ENCODE measurements at places on chromosomes 1 and 21.

- peak; percentile 37 for DNase-seq
Observed at GRCh38 chr1:59673573-59674450, 140.9 kb upstream of the HOOK1 start.

DNA sequence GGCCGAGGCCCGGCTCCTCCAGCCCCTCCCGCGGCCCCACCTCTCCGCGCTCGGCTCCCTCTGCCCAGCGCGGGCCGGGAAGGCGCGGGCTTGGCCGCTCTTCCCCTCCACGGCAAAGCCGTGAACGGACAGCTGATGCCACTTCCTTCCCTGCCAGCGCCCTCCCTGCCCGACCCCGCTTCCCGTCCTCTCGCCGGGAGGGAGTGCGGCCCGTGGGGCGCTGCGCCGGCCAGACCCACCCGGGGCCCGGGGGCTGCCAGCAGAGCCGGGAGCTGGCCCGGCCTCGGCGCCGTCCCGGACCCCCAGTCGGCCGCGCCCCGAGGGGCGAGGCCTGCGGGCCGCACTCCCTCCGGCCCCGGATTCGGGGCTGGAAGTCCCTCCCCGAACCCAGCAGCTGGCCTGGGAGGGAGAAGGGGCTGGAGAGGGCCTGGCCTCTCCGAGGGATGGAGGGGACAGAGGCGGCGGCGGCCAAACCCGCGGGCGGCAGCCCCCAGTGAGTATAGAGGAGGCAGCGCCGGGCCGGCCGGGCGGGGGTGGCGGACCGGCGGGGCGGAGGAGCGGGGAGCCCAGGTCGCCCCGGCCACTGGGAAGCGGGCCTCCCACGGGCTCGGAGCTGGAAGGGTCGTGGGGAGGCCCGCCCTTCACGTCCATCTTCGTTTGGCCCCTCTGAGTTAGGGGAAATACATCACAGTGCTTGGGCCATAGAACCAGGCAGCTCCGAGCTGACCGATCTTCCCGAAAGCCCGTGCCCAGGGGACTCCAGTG is at the start of gene KIAA1614:
Gene KIAA1614 (plus strand): TSS at position 97 of the 765 bp plus-strand sequence. CDS start 347 bp downstream, at position 444.
- DNase-seq, result no peak

DNA sequence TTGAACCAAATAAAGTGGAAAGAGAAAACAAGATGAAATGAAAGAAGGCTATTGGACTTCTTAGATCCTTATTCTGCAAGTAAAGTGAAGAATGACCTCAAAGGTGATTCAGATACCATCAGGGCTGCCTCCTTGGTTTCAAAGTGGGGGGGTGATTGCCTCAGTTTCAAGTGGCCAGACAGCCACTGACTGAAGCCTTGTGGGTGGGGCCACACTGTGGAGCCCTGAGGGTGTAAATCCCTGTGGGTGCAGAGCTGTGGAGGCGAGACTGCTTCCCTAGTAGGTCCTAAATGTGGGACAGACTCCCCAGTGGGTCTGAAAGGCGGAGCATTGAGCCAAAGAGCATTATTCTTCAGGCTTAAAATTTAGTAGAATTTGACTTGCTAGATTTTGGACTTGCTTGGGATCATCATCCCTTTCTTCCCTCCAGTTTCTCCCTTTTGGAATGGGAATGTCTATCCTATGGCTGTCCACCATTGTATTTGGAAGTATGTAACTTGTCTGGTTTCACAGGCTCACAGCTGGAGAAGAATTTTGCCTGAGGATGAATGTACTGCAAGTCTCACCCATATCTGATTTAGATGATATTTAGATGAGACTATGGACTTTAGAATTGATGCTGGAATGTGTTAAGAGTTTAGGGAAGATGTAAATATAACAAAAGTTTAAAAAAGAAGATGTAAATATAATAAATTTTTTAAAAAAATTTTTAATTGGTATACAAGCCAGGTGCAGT is 71.6 kb upstream of the SOX13 start:
- DNase-seq, result no peak

DNA sequence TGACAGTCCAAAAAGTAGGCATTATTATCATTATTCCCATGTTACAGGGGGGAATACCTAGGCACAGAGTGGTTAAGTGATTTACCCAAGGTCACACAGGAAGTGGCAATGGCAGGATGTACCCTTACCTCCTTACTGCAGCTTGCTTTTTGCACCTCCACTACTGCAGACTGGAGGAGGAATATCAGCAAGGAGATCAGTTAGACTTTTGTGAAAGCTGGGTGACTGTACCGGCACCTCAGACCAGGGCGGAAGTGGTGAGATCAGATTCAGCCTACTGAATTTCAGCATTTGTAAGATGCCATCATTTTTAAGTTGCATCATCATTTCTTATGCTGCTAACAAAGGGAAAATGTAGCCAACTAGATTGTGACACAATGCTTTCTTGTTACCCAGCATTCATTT is 4.5 kb downstream of the ADARB1 start:
- no peak for DNase-seq

DNA sequence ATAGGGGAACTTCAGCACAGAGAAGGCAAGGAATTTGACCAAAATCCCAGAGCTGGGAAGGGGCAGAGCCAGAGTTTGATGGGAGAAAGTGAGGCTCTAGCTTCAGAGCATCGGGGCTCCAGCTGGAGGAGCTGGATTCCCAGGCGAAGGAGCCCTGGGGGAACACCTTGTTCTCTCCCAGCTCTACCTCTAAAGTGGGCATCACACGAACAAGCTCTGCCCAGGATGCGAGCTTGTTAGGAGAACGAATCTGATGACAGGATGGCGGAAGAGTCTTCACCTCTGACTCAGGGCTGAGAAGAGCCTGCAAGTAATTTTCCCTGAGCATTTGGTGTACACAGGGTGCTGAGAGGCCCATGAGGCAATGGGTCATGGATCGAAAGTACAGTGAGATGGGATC is 22.0 kb downstream of the TNNT2 start:
- no peak for DNase-seq

- DNase-seq, result no peak
Observed at GRCh38 chr1:58925247-58925646, 141.4 kb upstream of the JUN start.

GRCh38 chr1:25549273-25550154 is 6.1 kb downstream of the LDLRAP1 start:
- peak; percentile 89 for DNase-seq

GRCh38 chr1:7942214-7942921 is 1.7 kb upstream of the TNFRSF9 start:
- peak; percentile 79 for DNase-seq

- no peak for DNase-seq
Observed at GRCh38 chr1:28755701-28756100, 19.0 kb downstream of the YTHDF2 start.

DNA sequence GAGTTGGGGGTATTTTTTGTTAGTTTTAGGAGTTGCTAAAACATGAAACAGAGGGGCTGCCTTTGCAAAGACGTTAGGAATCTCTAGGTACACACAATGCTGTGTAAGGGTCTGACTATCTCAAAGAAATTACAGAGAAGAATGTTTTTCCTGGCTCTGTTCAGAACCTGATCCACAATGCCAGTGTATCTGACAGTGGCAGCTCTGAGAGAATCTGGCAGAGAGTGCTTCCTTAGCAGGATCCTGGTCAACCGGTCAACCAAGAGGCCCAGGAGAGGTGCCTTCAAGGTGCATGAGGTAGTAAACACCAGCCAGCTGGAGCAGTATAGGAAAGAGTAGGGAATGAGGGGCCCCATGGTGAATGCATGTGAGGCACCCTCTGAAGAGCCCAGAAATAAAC is 40.9 kb upstream of the RGS1 start:
- DNase-seq, result no peak

- no peak for DNase-seq
Observed at GRCh38 chr1:46569116-46569515, 17.7 kb upstream of the KNCN start.

DNA sequence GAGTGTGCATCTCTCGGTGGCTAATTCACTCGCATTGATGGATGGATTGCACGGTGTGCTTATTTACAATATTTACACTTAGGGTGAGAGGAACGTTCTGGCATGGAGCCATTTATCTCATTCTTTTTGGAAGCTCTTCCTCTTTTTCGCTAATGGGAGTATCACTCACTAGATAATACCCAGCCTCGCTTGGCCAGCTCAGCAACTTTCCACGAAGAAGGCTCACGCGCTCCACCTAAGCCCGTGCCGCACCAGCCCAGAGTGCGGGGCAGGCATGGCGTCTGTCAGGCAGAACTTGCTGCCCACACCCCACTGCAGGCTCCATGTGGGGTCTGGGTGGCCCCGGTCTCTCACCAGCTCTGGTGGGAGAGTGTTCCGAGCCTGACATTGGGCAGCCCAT is 484.9 kb downstream of the NPHP4 start:
- no peak for DNase-seq

Data from Kasumi-1 (cell line).